Activated T-cell treated with anti-CD3 and anti-CD28 coated beads for 24 hours (primary cell): ENCODE measurements at places on chromosomes 3 and 15.
A peak's percentile ranks its signal among the peaks of the same experiment; 100 is the strongest.

GRCh38 chr3:146589899-146590508, 15.1 kb downstream of the PLSCR5 start:
- no peak for DNase-seq

GRCh38 chr3:190320594-190321362, 1.5 kb downstream of the CLDN1 start:
- DNase-seq = no peak

GRCh38 chr3:111870620-111871019, 11.6 kb downstream of the PHLDB2 start:
- no peak for DNase-seq

- DNase-seq = peak; percentile 2
These were observed 680 bp downstream of the GOLIM4 start for GRCh38 chr3:168094877-168095610.

GRCh38 chr3:21991061-21991460, 240.1 kb upstream of the ZNF385D start:
- no peak for DNase-seq

DNA sequence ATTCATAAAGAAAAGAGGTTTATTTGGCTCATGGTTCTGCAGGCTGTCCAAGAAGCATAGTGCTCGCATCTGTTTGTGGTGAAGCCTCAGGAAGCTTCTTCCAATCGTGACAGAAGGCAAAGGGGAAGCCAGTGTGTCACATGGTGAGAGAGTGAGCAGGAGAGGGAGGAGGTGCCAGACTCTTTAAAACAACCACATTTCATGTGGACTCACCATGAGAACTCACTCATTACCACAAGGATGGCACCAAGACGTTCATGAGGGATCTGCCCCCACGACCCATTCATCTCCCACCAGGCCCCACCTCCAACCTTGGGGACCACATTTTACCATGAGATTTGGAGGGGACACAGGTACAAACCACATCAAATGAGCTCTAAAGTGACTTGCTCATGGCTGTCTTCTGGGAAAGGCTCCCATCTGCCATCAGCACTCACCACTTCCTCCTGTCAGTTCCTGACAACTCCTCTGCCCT, 327.3 kb upstream of the TLE3 start:
- no peak for DNase-seq

DNA sequence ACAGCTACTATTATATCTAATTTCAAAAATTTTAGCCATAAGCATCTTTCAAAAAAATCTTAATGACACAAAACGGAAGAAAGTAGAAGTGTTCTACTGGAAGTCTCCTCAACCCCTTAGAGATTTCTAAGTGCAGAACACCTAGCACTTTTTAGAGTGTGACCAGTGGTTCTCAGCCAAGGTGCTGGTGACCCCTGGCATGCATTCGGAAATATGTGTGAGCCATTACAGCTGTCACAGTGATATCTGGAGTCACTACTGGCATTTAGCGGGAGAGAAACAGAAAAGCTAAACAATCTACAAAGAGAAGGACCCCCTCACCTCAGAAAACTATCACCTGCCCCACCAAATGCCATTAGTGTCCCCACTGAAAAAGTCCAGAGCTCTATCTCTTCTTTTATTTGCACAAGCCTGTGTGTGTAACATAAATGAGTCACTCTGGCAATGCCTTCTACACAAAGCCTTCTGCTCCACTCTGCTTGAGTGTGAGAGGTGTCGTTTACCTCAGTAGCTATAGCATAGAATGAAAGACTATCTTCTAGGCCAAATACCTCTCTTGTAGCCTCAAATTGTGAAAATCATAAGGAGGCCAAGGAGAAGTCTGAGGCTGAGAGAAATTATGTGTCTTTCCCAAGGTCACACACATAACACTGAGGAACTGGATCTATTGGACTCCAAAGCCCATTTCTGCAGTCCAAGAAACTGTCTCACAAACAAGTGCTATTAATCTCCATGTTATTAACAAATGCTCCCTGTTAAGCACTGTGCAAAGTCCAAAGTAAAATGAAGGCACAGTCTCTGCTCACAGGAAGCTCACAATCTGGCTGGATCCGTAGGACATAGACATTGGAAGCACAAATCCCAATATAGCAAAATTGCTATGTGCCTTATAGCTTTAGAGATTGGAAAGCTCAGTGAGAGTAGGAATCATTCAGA, 28.5 kb upstream of the KCNMB2 start:
- DNase-seq = no peak

DNA sequence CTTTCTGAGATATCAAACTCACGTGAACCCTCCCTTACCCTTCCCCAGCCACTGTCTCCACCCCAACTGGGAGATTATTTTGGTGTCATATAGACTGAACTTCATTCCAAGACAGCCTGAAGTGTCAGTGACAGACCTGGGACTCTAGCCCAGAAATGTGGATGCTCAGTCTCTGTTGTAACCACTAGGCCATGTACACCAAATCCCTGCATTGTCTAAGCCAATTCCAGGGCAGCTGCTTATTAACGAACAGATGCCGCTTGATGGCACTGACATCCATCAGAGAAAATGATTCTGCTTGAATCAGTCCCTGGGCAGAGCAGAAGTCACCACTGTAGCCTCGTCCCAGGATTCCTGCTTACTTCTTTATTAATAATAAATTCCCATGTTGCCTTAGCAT, 305.5 kb downstream of the GRM7 start:
- no peak for DNase-seq

GRCh38 chr3:62010989-62011388, 362.4 kb downstream of the FEZF2 start:
- DNase-seq = no peak

DNA sequence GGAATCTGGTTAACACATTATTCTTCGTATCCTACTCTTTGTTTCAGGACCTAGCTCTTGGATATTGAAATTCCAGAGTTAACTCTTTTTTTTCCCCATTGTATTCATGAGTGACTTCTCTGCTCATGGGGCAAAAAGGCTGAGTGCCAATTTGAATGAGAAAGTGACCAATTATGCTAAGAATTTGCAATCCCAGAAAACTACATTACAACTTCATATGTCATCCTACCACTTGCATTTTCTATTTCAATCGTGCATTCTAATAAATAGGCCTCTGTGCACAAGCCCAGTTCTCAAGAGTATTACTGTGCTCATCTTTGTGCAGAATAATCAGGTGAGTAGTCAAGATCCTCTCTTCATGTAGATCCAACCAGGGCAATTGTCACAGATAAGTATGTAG, 537.8 kb downstream of the OTOL1 start:
- no peak for DNase-seq

- no peak for DNase-seq
These were observed 408.6 kb downstream of the GBE1 start for GRCh38 chr3:81352867-81353266.

GRCh38 chr15:22903427-22903826, 65.0 kb downstream of the NIPA2 start:
- no peak for DNase-seq

GRCh38 chr3:71579935-71580406, 3.6 kb downstream of the FOXP1 start:
- DNase-seq = no peak

- no peak for DNase-seq
These were observed 50.6 kb downstream of the SERP1 start for GRCh38 chr3:150495563-150496168.

- no peak for DNase-seq
These were observed 22.9 kb upstream of the ZBED2 start for GRCh38 chr3:111617912-111618601.

GRCh38 chr3:195700319-195700718, 20.5 kb upstream of the MUC20 start:
- no peak for DNase-seq

DNA sequence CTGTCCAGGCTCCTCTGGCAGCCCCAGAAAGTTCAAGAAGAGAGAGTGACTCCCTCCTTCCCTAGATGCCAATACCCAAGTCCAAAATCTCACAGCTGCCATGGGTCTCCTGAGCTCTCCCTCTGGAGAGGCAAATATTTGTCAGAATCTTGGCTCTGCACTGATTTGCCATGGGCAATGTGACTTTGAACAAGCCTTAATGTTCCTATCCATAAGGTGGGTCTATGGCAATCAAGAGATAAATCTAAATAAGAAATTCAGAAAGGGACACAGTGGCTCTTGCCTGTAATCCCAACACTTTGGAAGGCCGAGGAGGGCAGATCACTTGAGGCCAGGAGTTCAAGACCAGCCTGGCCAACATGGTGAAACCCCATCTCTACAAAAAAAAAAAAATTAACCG, 12.4 kb upstream of the WNT7A start:
- DNase-seq = no peak

GRCh38 chr3:1007866-1008265, 85.0 kb upstream of the CNTN6 start:
- no peak for DNase-seq

DNA sequence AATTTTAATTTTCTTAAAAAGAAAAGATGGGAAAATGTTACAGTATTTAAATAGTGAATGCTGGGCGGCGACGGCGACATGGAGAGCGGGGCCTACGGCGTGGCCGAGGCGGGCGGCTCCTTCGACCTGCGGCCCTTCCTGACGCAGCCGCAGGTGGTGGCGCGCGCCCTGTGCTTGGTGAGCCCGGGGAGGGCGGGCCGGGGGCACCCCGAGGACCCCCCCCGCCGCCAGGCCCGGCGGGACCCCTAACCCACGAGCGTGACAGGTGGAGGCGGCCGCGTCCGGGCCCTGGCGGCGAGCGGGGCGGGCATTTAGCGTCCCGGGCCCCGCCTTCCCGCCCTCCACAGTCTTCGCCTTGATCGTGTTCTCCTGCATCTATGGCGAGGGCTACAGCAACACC, 38.4 kb upstream of the GOLGA8J start:
- no peak for DNase-seq

- DNase-seq = no peak
These were observed 234.7 kb upstream of the ZPLD1 start for GRCh38 chr3:102200126-102200525.

- DNase-seq = peak; percentile 15
These were observed 393 bp downstream of the ERICH6 start for GRCh38 chr3:150703299-150703755.

- DNase-seq = no peak
These were observed 848.6 kb downstream of the IGSF11 start for GRCh38 chr3:118186051-118186450.

GRCh38 chr3:154458560-154458959, 28.6 kb upstream of the GPR149 start:
- no peak for DNase-seq

GRCh38 chr3:10447527-10448260, 57.7 kb downstream of the ATP2B2 start:
- no peak for DNase-seq

DNA sequence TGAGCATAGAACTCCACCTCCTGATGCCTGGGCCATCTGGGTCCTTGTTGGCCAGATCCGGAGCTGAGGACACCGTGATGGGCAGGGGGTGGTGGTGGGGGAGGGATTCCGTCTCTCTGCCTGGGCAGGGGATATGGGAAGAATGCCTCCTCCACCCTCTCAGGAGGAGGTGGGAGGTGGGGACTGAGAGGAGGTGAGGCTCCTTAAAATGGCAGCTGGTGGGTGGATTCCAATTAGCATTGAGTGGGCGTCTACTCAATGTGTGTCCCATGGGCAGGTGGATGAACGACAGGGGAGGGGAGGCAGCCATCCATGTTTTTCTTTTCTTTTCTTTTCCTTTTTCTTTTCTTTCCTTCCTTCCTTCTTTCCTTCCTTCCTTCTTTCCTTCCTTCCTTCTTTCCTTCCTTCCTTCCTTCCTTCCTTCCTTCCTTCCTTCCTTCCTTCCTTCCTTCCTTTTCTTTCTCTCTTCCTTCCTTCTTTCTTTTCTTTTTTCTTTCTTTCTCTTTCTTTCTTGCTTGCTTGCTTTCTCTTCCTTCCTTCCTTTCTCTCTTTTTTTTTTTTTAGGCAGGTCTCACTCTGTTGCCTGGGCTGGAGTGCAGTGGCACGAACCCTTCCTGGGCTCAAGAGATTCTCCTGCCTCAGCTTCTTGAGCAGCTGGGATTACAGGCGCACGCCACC, 5.0 kb downstream of the SLC28A1 start:
- DNase-seq = no peak

DNA sequence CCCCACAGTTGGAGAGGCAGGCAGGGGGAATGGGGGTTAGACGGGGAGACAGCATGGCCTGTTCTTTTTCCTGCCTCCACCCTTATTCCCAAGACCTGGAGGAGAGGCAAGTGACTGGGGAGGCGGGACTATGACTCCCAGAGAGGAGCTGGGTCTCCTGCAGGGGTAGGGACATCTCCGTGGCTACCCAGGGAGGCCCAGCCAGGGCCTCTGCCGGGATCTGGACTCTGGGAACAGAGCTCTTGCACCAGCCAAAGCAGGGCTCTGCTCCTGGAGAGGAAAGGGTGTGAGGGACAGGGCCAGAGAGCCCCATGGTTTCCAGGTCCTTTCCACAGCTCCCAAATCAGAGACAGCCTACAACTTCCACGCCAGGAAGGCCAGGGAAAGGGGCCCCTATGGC, 22.8 kb downstream of the CFAP100 start:
- no peak for DNase-seq
